ENCODE measurements at places on chromosomes 5 and 9.

DNA sequence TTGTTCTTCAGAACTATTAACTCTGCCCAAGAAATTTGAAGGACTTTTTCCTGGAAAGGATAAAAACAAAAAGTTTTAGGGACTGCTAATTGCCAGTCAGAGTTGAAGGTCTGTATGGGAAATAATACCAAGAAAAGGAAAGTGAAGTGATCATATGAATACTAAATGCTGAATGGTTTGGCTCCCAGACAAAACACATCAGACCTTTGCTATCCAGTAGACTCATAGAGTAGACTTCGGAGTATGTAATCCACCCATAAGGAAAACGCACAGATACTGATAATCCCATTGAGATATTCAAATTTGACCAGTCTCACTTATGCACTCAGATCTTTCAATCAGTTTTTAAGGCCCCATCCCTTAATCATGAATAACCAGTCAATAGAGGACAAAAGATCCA is 319.0 kb upstream of the PTGER4 start:
- DNase-seq = no peak

DNA sequence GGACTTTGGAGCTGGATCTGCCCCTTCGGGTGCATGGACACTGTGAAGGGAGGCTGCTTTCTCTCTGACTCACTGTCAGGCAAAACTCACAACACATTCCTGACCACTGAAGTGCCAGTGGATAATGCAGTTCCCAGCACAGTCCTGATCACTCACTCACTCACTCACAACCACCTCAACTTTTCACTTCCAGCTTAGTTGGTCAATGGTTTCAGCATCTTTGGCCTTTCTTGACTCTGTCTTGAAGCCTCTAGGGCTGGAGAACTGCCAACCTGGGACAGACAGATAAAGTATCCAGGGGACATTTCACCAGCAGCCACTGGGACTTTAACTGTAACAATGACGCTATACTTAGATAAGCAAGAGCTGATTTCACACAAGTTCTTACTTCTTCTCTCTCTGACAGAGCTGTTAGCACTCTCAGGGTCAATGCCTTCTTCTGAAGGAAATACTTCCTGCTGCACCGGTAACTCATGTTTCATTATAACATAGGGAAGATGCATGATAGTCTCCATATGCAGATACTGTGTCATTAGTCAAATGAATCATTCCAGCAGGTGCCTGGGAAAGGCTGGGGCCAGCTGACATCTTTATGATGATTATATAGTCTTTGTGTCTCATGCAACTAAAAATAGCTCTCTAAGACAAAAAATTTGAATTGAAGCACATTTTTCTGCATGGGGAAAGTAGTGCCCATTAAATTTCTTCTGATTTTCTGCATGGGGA is 499.0 kb downstream of the SEMA5A start:
- no peak for DNase-seq

- no peak for DNase-seq
Observed at GRCh38 chr5:151798674-151799073, 26.9 kb downstream of the G3BP1 start.

DNA sequence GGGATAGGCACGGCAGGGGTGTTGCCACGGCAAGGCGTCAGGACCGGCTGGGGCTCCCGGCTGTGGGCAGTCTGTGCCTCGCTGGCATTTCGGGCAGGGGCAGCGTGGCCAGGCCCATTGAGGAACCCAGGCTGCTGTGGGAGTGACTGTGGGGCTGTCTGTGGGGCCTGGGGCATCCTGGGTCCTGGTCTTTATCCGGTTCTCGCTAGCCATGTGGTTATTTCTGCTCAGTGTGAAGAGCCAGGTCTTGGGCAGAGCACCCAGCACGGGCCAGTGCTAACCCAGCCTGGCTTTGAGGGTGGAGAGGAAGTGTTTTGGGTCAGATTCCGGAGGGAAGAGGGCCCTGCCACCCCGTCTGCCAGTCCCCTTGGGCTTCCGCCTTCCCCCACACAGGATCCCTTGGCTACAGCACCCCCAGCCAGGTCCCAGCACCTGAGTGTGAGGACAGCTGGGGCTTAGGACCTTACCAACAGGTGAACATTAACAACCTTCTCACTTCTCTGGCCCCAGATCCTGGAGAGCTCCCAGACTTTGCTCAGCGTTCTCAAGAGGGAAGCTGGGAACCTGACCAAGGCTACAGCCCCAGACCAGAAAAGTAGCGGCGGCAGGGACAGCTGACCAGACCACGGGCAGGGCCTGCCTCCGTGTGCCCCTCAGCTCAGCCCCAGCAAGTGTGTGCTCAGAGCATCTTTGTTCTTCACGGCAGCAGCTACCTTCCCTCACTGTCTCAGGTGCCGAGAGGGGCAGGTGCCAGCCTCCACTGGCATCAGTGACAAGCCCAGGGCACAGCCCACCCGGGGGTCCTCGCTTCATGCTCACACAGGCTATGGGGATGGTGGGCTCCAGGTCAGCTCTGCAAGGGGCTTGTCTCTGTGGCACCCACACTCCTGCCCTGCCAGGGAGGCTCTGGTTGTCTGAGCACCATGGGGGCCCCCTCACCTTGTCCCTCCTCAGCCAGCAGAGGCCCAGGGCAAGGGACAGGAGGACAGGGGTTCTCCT is 1.1 kb downstream of the SSNA1 start:
- DNase-seq = no peak

- no peak for DNase-seq
Observed at GRCh38 chr5:180135967-180136629, 64.5 kb upstream of the RNF130 start.

DNA sequence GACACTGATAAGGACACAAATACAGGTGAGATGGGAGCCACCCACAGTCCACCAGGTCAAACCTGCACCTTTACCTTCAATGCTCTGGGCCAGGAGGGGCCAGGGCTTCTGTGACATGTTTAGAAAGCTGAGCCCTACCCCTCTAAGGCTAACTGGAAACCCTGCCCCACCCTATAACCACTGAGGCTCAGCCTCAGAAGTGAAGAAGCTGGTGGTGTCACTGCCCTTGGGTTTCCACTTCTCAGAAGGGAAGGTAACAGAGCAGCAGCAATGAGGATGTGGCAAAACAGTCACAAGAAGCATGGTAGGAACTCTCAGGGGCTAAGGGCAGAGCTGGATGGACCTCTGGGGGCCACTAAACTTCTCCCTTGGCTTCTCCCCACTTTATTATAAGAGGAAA is 6.0 kb downstream of the PDGFRB start:
- DNase-seq = no peak

DNA sequence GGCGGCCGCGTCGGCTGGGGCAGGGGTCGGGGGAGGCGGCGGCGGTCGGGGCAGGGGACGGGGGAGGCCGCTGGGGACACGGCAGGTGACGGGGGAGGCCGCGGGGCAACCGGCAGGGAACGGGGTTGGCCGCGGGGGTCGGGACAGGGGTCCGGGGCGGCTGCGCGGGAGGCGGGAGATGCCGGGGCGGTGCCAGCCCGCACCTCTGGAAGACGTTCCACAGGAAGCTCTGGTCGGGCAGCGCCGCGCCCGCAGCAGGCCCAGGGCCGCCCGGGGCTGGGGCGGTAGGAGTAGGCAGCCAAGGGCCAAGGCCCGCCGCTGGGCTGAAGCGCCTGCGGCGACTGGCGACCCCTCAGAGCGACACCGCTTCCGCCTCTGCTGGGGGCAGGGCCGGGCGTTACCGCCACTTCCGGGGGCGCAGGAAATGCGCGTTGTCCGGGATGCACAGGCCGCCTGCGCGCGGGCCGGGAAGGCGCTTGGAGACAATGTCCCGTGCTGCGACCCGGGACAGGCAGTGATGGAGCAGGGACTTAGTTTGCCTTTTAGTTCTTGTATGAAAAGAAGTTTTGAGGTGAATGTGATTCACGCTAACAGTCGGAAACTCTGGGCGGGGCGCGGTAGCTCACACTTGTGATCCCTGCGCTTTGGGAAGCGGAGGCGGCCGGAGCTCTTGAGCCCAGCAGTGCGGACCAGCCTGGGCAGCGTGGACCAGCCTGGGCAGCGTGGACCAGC is 110.0 kb upstream of the LPCAT1 start:
- peak; percentile 94 for DNase-seq

GRCh38 chr5:111997711-111998110 is 240.7 kb upstream of the NREP start:
- DNase-seq = no peak

DNA sequence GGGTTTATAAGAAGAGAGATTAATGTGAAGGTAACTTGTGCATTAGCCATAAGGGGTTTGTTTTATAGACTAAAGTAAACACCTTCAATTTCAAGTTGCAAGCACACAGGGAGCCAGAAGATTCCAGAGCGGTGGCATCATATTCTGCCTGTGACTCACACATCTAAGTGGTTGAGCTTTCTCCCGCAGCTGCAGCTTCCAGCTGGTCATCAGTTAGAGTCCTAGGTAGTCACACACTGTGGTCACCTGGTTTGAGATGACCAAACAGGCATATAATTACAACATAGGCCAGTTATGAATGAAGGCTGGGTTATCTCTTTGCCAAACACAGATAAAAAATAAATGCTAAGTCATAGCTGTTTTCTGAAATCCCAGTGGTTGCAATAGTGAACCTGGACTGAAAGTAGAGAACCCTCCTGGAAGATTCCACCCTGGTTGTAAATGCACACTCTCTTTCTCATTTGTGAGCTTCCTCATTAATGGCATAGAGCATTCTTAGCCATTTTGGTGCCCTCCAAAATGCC is 171.3 kb downstream of the GDNF start:
- no peak for DNase-seq

DNA sequence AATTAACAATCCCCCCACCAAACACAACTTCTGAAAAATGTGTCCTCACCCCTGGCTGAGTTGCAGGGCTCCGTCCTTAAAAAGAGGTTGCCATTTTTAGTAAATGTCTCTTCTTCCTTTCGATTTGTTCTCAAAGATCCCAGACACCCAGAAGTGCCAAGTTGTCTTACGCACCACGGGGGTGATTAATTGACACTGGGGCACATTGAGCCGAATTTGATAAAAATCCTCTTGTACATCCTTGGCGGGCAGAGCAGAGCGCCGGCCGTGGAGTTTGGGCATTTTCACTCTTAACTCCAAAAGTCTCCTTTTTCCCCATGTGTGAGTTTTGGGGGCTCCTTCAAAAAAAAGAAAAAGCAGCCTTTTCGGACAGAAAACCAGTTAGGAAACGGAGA is 4.5 kb downstream of the LMX1B start:
- DNase-seq = peak; percentile 31

DNA sequence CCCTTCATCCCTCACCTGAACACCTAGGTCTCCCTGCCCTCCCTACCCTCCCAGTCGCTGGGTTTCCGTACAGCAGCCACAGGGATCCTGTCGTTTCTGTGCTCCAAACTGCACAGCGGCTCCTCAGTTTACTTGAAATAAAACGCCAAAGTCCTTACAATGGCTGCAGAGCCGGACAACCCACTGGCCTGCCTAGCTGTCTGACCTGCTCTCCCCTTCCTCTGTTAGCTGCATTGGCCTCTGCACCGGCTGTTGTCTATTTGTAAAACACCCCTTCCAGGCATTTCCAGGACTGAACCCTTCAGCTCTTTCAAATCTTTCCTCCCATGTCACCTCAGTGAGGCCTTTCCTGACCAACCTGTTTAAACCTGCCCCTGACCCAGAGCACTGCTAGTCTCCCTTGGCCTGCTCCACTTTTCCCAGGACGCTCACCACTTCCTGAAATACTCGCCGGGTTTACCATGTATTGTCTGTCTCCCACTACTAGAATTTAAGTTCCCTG is 9.1 kb upstream of the MGAT1 start:
- DNase-seq = no peak

DNA sequence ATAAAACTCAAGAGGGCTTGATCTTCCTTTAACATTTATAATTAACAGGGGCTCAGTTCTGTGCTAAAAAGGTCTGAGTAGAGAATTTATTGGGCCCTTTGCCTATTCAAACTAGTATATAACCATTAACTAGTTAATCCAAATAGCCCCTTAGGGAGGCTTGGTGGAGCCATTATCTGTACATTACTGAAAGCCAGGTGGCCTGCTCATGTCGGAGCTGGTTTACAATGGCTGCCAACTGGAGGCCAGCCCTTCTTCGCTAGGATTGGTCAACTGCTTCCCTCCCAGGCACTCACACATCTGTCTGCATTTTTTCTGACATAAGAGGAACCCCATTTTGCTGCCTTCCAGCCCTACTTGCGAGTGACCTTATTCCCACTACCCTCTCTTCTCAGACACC is 30.4 kb upstream of the NDFIP1 start:
- DNase-seq = no peak

GRCh38 chr5:101534491-101535110 is 631.5 kb upstream of the ST8SIA4 start:
- no peak for DNase-seq

DNA sequence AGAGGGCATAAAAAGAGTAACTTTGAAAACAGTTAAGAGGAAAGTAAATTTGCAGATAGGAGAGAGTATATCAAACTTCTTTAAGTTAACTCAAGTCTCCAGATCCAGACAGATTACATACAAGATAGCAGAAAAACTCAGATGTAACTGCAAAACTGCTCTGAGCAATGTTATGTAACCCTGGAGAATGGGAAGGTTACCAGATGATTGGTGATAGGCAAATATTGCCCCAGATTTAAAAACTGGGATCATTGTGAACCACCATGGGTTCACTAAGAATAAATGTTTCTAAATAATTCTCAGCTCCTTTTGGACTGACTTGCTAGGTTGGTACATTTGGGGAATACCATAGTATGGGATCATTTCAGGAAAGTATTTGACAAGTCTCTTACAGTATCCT is 176.5 kb downstream of the ARL15 start:
- DNase-seq = no peak

- DNase-seq = no peak
Observed at GRCh38 chr5:95712347-95712958, 18.7 kb upstream of the RHOBTB3 start.

GRCh38 chr5:26024774-26025173 is 1013.6 kb downstream of the CDH9 start:
- no peak for DNase-seq

DNA sequence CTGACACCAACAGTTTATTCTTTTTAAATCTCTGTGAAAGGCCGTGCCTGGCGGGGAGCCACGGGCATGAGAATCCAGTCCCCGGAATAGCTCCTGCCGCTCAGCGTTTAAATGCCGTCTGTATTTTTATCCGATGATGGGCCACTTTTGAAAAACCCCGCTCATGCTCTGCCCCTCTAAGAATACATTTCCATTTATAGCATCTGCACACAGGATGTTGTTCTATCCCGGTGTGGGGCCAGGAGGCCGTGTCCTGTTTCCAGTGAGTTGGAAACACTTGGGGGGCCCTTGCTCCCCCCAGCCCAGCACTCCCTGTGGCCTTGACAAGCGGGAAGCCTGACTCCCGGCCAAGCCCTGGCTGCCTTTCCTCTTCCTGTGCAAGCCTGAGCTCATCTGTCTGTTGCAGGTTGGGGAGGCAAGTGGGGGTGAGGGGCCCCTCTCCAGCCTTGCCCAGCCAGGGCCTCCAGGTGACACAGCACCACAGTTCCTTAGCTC is 39.0 kb downstream of the ERGIC1 start:
- no peak for DNase-seq

- DNase-seq = no peak
Observed at GRCh38 chr9:20209391-20210340, 412.6 kb downstream of the MLLT3 start.

DNA sequence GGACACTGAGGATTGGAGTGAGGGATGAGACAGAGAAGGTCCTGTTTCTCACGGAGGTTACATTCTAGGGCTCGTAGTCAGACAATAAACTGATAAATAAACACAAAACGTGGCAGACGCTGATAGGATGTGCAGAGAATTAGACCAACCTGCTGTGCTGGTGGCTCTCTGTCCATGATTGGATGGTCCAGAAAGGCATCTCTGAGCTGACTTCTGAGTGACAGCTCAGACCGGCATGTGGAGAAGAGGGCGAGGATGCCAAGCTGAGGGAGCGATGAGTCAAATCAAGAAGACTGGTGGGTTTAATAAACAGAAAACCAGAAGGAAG is 132.3 kb upstream of the TAF11L2 start:
- no peak for DNase-seq

GRCh38 chr5:133219296-133219695 is 167.5 kb downstream of the HSPA4 start:
- DNase-seq = no peak

- no peak for DNase-seq
Observed at GRCh38 chr5:98781520-98781919, 8.1 kb downstream of the RGMB start.

All from right kidney (tissue), 9 donors.